ENCODE measurements at places on chromosomes 12 and 14. TPM values are rescaled to one million over a fixed set of nuclear protein-coding genes. Genes with fewer than 3 reads are reported as not detected.

PTPRB gene
- 2.2 TPM for total RNA-seq

CFAP73 gene
- total RNA-seq, result not detected

REP15 gene
- total RNA-seq, result 2.0 TPM

APOF gene
- total RNA-seq, result not detected

ADAM20 gene
- 1.4 TPM for total RNA-seq

ALDH2 gene
- 98.5 TPM for total RNA-seq

SDR39U1 gene
- 14.5 TPM for total RNA-seq

ADAM21 gene
- total RNA-seq, result 0.29 TPM

OR6J1 gene
- total RNA-seq, result not detected

ACOT6 gene
- not detected for total RNA-seq

SLC17A8 gene
- total RNA-seq, result not detected

IL31 gene
- not detected for total RNA-seq

STAC3 gene
- 0.43 TPM for total RNA-seq

CCDC184 gene
- 0.29 TPM for total RNA-seq

SERPINA12 gene
- not detected for total RNA-seq

EIF5 gene
- 230 TPM for total RNA-seq

VWF gene
- 1.3 TPM for total RNA-seq

AACS gene
- total RNA-seq, result 46.5 TPM

TC2N gene
- under 0.01 TPM for total RNA-seq

ACIN1 gene
- total RNA-seq, result 107 TPM

CLEC1A gene
- total RNA-seq, result not detected

CLEC4D gene
- not detected for total RNA-seq
